ENCODE measurements at places on chromosomes 12 and 14.

DNA sequence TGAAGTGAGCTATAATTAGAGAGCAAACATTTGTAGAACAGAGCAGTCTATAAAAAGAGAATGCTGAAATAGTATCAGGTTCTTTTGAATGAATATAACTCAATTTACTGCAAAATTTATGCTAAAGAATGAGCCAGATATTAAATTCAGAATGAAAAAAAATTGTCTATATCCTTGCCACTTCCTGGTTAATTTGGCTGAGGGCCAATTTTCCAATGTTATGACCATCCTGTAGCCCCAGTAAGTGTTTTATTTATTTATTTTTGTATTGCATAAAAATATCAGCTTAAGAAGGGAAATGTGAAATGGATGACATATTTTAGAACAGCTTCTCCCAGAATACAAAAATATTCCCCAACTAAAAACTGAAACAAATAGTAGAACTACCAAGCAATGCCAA, 263.4 kb downstream of the SOX5 start:
- DNase-seq = no peak

DNA sequence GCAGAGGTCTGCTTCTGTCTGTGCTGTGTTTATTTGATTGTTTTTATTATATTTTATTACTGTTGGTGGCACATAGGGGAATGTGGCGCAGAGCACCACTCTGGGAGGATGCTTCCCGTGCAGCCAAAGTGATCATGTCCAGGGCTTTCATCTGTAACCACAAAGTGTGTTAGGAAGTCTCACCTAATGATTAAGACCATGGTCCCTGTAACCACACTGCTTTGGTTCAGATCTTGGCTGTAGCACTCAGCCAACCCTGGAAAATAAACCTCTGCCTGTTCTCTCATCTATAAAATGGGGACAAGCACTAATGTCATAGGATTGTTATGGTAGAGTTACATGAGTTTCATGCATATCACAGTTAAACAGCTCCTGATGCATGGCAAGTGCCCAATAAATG, 1.9 kb downstream of the RESF1 start:
- no peak for DNase-seq

DNA sequence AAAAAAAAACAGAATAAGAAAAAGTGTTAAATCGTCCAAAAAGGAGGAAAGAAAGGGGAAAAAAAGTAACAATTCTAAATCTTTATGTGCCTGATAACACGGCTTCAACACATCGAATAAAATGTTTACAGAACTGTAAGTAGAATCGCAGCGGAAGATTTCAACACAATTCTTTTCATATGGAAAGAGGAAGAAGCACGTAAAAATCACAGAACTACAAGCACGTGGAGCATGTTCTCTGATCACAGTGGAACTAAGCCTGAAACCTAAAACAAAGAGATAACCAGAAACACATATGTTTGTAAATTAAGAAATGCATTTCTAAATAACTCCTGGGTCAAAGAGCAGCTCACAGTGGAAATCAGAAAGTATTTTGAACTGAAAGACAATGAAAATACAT, 8.7 kb downstream of the CLEC7A start:
- DNase-seq = no peak

- DNase-seq = no peak
Measured at GRCh38 chr14:58072288-58073071, 79.5 kb downstream of the ARMH4 start.
